ENCODE measurements at places on chromosomes 4 and X.

- no peak for DNase-seq
Measured at GRCh38 chr4:7120341-7120740, 52.5 kb upstream of the GRPEL1 start.

DNA sequence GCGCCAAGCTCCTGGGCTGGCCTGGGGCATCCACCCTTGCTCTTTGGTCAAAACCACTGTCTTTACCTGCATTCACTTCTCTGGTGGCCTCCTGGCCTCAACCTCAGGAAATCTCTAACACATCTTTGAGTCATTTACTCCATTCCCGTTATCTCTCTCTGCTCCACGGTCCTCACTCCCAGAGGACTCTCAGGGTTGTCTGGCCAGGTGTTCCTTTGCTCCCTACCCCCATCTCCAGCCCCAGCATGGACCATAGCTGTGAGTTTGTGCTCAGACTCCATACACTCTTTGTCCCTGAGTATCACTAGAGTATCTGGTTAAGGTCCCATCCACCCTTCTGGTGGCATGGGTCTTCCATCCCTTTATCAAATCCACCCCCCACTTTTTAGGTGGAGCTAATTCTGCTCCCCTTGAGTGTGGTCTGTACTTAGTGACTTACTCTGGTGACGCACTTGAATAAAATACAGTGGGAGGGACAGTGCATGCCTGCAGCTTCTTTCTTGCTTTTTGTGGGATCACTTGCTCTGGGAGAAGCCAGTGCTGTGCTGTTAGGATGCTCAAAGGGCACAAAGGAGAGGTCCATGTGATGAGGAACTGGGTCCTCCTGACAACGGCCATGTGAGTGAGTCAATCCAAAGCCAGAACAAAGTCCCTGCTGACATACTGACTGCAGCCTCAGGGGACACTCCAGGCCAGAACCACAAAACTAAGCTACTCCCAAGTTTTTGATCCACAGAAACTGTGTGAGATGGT, 44.3 kb downstream of the IGFBP7 start:
- DNase-seq = no peak

DNA sequence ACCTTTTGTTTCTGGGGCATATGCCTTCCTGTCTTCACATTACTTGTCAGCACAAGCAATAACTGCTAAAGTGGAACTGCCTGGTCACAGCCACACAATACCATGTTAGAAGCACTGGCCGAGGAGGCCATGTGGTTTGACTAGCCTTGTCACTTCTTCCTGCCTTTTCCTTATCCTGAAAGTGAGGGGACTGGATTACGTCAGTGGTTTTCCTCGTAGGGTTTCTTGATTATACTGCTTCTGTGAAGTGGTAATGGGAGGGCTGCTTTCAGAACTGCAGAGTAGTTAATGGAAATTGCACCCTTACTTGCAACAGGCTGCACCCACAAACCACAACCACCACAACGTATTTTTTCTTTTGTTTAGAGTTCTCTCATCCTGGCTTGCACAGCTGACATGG, 26.6 kb downstream of the ZRSR2 start:
- peak; percentile 49 for DNase-seq

DNA sequence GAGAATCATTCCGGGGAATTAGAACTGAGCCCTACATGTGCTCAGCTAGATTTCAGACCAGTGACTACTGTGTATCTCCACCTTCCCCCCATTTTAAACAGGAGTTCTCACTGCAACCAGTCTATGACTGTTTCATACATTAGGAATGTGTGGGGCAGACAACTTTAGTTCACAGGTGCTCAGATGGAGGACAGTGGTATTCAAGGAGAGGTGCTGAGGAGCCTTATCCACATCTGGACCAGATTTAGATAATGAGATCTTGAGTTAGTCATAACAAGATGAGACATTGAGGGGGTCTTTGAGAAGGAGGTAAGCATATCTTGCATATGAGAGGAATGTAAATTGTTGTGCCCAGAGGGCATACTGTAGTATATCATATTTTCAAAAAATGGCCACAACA, 32.8 kb upstream of the RELL1 start:
- no peak for DNase-seq

- DNase-seq = no peak
Measured at GRCh38 chr4:17206829-17207801, 304.8 kb downstream of the QDPR start.

DNA sequence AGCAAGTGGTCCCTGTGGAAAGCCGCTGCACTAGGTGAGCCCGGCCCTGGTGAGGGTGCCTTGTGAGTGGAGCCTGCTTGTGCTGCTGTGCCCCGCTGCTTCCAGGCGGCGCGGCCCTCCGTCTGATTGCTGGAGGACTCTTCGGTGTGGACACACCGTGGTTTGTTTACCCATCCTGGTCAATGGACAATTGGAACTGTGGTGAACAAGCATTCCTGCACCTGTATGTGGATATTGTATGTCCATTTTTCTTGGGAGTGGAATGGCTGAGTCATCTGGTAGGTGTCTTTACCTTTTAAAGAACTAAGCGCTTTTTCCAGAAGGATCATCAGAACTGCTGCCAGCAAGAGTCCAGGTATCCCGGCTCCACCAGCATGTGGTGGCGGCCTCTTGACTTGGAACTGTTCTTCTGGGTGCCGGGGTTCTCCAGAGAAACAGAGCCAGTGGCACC, 15.6 kb downstream of the MAEA start:
- DNase-seq = no peak

- DNase-seq = no peak
Measured at GRCh38 chr4:81214144-81214880, 710 bp downstream of the PRKG2 start.

- DNase-seq = no peak
Measured at GRCh38 chrX:437661-438390, 51.1 kb upstream of the PPP2R3B start.

GRCh38 chr4:52091801-52092200, 40.7 kb downstream of the SPATA18 start:
- DNase-seq = no peak

GRCh38 chrX:14398725-14399124, 130.6 kb upstream of the GLRA2 start:
- DNase-seq = no peak

GRCh38 chrX:96705905-96706304, 21.3 kb downstream of the DIAPH2 start:
- no peak for DNase-seq

GRCh38 chrX:9050331-9050730, 16.4 kb upstream of the FAM9B start:
- DNase-seq = no peak
